ENCODE measurements at places on chromosomes 7 and 10.

DNA sequence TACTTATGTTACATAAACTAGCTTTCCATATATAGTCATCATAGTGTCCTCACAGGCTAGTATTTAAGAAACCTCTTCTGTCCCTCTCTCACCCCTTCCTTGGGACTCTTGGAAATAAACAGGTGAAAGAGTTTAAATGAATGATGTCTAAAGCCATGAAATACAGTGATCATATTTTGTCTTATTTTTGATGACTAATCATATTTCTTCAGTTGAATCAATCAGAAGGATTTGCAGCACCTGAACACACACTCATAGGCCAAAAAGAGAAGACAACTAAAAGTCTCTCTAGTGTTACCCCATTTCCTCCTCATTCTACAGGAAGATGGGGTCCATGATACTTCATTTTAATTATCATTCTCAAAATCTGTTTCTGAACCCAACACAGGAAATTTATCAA lies 8.6 kb upstream of the ATAD1 start:
- no peak for DNase-seq

DNA sequence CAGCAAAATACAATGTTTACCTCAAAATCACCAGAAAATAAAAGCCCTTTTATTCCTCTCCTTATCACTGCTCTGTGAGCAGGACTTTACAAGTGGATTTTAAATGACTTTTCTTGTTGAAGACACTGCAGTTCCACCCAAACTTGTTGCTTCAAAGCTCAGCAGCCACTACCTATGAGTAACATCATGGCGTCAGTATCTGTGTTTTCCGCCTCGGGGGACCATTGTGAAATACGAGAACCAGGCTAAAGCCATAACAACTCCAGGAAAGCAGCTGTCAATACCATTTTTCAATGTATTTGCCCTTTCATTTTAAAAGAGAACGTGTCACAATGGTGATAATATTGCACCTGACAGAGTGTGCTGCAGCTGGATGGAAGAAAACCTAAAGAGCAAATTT lies 284.0 kb upstream of the RNF32 start:
- no peak for DNase-seq

DNA sequence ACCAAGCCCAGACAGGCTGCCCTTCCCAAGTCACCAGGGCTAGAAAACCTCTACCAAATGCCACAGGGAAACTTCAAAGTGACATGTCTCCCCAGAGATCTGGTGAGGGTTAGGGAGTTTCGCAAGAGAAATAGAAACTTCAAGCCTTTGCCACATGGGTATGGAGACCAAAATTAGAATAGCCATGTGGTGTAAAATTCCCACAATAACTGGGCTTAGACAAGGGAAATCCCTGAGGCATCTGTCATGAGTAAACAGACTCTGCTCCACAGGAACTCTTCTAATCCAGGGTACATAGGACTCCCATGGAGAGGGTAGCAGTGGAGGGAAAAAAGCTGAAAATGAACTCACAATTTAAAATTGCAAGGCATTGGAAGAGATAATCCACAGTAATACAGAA lies 14.3 kb downstream of the ADAM12 start:
- no peak for DNase-seq

DNA sequence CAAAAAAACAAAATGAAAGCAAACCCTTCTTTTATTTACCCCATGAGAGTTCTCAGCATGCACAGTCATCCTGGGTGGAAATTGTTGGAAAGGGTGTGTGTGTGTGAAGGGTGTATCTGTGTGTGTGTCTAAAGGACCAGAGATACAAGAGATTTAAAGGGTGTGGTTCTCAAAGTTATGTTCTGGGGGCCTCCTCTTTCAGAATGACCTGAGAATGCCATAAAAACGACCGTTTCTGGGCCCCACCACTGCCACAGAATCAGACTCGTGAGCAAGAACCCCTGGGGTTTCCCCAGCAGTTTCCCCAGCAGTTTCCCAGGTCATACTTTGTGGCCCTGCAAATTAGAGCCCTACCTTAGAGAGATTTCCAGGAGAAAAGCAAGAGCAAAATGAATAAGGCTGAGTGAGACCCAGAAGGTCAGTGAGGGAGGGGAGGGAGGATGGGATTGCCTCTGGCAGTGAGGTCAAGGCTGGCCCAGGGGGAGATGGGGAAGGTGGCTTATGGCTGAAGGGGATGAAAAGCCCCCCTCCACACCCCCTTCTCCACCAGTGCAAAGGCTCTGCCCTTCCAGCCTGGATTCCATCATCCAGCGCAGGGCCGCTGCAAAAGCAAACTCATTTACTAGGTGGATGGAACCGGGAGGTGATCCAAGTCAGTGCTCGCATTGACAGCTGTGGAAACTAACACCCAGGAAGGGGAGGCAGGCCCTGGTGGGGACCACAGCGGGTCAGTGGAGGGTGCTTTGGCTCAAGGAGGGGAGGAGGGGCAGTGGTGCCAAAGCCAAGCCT lies 10.2 kb downstream of the PYROXD2 start:
- no peak for DNase-seq

DNA sequence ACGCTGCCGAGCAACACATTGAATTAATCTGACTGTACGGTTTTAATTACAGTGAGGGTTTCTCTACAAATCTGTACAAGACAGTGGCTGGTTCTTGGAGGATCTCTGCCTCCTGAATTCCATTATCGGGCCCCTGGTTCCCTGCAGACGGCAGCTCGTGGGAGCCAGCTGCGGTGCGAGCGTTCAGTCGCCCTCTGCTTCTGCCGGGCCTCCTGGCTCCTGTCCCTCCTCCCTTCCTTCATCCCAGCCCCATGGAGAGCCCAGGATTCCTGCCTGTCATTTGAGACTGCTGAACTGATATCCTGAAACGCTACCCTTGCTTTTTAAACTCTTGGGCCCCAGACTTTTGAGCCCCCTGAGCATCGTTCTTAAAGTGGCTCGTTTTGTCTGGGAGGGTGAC lies 6.6 kb upstream of the DLX6 start:
- DNase-seq: no peak

- DNase-seq: no peak
These were observed 1.8 kb downstream of the LRRC17 start for GRCh38 chr7:102914585-102914984.

GRCh38 chr7:47191876-47192291 lies 390.0 kb downstream of the TNS3 start:
- no peak for DNase-seq

DNA sequence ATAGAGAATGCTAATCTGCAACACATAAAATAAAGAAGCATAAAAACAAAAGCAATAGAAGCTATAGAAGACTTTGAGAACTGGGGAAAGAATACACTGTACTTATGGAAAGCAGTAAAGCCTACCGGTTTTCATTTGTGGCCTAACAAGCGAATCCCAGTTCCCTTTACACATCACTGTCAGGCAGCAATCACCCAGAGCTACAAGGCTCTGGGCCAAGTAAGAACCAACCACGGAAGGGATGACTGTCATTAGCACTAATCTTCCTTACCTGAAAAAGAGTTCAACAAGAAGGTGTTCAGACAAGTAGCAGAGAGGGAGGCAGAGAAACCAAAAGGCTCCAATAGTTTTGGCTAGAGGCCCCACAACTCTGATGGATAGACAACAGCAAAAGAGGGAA lies 15.0 kb downstream of the CCDC6 start:
- no peak for DNase-seq

DNA sequence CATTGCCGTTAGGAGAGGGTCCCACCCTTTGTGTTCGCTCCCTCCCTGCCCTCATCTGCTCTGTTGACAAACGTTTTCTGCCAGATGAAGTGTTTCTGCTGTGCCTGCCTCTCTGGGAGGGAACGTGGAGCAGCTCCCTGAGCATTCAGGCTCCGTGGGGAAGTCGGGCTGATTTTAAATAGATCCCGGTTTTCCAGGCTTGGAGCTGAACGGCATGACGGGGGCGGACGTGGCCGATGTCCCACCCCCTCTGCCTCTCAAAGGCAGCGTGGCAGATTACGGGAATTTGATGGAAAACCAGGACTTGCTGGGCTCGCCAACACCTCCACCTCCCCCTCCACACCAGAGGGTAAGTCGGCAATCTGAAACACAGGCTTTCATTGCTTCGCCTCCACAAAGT lies 101.9 kb upstream of the NPS start:
- DNase-seq: no peak

- DNase-seq: no peak
These were observed 167.7 kb upstream of the TCF7L2 start for GRCh38 chr10:112782200-112782907.

- no peak for DNase-seq
These were observed 29.7 kb upstream of the GSDME start for GRCh38 chr7:24786941-24787340.

DNA sequence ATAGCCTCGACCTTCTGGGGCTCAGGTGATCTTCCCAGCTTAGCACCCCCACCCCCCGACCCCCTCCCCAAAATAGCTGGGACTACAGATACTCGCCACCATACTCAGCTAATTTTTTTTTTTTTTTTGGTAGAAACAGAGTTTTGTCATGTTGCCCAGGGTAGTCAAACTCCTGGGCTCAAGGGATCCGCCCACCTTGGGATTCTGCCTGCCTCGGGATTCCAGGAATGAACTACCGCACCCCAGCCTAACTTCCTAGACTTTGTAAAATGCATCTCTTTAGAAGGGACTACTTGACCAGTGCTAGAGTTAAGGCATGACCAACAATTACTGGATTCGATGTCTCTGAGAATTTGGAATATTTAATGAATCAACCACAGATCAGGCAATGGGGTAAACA lies 85.9 kb downstream of the MDFIC start:
- no peak for DNase-seq

DNA sequence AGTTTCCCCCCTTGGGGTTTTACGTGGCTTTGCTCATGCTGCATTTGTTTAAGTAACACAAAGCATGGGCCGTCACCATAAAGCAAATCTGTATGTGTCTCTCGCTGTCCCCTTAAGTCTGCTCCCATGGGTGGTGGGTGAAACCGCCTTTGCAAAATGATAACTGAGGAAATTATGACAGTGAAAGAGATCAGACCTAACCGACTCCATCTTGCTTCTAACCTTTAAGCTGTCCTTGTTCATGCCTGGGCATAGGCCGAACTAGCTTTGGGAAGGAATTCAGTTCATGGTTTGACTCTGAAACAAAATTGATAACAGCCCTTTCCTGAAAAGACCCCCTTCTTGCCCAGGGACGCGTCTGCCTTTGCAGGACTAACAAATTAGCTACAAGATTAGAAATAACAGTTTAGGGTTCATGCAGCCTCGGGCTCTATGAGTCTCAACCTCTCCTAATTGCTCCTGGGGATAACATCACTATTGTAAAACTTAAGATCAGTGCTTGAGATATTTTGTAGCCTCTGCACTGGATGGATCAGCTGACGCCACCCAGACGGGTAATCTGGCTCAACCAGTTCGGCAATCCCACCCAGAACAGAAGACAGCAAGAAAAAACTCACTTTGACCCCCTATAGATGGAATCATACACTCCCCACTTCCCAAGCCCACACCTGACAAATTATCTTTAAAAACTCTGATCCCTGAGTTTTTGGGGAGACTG lies 623.7 kb downstream of the TYW1 start:
- no peak for DNase-seq

DNA sequence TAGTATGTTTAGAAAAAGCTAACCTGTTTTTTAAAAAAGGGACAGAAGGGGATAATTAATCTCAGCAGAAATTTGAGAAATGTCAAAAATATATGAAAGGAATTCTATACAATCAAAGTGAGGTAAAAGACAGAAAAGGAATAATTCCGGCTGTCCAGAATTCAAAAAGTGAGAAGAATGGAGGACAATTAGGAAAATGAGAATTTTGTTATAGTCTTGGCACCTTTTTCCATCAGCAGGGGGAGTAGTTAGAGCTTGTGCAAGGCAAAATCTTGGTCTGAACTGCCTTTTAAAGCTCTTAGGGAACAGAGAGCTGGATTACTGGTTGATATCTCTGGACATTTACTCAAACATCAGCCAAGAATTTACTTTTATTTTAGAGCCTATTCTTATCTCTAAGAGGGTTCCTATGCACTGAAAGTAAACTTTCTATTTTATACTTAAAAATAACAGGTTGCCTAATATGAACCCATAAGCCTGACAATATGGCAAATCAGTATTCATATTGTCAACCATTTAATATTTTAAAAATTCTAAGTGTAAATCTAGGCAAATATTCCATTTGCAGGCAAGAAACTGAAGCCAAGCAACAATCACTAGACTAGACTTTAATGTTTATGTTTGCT lies 185.6 kb downstream of the ANK3 start:
- DNase-seq: peak; percentile 77

- no peak for DNase-seq
These were observed 60.0 kb downstream of the PIK3AP1 start for GRCh38 chr10:96660297-96660696.

- DNase-seq: no peak
These were observed 272.3 kb upstream of the PLPP4 start for GRCh38 chr10:120184547-120185337.

- no peak for DNase-seq
These were observed 84.8 kb upstream of the CCDC6 start for GRCh38 chr10:59991117-59991516.

DNA sequence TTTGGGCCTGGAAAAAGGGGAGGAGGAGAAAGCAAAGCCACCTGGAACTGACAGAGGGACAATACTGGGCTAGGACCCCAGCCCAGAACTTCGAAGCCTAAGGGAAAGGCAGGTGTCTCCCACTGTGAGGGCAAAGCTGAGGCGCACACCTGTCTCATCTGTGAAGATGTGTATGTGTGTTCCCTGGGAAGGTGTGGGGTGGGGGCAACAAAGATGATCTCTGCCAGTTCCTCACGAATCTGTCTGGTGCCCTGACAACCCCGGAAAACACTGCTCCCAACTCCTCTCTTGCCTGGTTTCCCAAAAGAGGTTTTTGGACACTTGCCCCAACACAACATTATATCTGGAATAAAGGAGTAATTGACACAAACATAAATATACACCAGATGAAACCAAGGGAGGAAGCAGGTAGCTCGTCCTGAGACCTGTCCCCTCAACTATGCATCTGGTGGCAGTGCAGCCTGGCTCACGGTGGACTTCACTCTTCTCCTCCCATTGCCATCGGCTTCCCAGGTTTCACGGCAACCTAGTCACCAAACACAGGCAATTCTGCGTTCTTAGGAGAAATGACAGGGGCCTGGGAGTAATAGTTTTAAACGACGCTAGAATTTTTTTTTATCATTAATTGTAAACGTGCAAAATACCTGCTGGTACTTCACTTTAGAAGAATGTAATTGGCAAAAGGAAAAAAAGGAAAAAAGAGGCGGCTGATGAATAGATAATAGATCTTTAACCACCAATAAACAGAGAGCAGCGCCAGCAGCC lies 1.7 kb upstream of the EMX2 start:
- no peak for DNase-seq

- no peak for DNase-seq
These were observed 49.0 kb upstream of the ARHGAP12 start for GRCh38 chr10:31977440-31978155.
